ENCODE measurements at places on chromosomes 3 and 15.

- no peak for DNase-seq
Measured at GRCh38 chr15:57526615-57527014, 65.1 kb upstream of the MYZAP start.

GRCh38 chr3:129673012-129673411, 66.5 kb upstream of the PLXND1 start:
- DNase-seq = no peak

DNA sequence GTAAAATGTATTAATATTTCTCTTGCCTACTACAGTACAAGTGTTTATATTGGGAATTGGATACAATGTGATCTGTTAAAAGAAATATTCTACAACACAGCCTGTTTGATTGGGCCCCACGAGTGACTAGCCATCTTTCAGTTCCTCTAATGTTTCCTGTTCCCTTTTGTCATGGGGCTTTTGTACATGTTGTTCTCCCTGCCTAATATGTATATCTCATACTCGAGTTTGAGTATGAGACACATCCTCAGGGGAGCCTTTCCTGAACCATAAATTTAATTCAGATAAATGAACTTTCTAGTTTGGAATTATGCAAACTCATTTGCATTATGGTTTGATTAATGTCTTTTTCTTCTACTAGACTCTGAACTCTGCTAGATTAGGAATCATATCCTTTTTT, 65.5 kb downstream of the MEF2A start:
- no peak for DNase-seq

- no peak for DNase-seq
Measured at GRCh38 chr3:138124188-138124587, 8.0 kb downstream of the A4GNT start.

DNA sequence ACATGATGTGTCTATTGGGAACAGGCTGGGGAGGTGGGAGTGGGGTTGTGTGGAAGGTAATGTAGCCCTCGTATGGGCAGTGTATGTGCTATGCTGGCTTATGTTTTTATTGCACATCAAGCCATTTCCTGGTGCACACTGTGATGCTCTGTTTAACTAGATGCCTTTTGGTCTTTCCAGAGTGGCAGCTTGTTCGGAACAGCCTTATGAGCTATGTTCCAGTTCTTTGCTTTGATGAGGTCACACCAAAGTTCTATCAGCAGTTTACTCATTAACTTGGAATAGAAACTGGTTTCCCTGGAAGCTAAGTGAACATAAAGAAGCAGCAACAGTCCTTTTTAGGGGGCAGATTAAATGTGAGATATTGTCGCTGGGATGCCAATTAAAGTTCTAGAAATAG, 133.9 kb downstream of the DIPK2A start:
- DNase-seq = no peak

- peak; percentile 80 for DNase-seq
Measured at GRCh38 chr3:195900436-195901355, 7.7 kb downstream of the TNK2 start.

- no peak for DNase-seq
Measured at GRCh38 chr3:183151821-183152351, 10.6 kb downstream of the LAMP3 start.

- DNase-seq = no peak
Measured at GRCh38 chr3:156681002-156681401, 6.6 kb downstream of the TIPARP start.

DNA sequence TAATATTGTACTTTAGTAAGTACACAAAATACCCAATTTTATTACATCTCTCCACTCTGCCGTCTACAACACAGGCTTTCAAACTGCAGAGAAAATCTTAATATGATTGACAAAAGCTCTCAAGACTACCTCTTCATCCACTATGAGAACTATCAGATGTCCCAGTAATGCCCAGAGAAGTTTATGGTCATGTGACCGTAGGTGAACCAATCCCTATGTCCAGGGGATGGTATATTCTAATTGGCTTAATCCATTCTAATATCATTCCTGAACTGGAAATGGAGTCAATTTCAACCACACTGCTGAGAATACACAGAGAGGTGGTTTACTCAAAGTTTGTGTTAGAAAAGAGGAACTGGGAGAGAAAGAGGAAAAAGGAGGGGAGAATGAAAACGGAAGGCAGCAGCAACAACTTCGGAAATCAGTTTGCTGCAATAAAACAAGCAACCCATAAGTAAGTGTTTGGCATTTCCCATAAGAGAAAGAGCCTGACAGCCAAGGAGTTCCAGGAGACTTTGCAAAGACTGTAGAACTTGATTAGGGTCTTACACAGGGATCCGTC, 7.3 kb downstream of the SST start:
- DNase-seq = no peak

- no peak for DNase-seq
Measured at GRCh38 chr3:151879037-151879436, 5.6 kb downstream of the SUCNR1 start.

DNA sequence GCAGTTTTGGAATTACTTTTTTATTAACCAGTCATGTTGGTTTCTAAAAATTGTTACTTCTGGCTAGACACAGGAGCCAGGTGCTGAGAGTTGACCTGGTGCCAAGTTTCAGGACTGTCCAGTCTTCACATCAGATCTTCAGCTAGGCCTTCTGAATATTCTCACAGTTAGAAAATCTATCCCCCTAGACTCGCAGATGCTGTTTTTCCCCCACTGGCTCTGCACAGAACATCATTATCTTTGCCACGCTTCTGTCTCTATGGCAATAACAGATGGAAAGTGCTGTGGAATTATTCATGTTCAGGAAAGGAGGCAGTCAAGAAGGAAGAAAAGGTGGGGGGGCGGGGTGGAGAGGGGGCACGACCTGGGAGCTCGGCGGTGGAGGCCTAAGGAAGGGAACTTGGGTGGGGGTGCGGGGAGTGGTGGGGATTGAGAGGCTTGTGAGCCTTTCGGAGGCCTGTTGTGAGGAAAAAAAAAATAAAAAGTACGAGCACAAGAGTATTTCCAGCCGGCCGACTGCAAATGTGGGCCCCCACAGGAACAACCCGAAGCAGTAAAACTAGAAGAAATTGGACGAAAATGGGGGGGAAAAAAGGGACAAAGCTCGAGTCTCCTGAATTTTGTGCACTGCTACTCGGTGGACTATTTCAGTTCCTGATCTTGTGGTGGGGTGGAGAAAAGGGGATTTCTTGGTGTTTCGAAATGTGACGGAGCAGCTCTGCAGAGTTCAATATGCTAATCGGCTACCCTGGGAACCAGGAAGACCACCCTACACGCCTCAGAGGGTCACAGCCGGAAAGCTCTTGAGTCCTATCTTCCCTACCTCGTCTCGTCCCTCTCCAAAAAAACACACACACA, 1.5 kb upstream of the SKIL start:
- DNase-seq = no peak

All from frontal cortex (tissue), 4 donors.